Activated T-helper 2 cell treated with anti-CD3 and anti-CD28 coated beads, Interferon-gamma antibody, Interleukin-2, Interleukin-4, amounts not matched to agents 10 μg/mL and 5 μg/mL and 100 μg/mL, durations not matched to agents 14 hours and 24 hours and 36 hours (primary cell): ENCODE measurements at places on chromosomes 2 and 18. TPM values are rescaled to one million over a fixed set of nuclear protein-coding genes. Genes with fewer than 3 reads are reported as not detected.

DNA sequence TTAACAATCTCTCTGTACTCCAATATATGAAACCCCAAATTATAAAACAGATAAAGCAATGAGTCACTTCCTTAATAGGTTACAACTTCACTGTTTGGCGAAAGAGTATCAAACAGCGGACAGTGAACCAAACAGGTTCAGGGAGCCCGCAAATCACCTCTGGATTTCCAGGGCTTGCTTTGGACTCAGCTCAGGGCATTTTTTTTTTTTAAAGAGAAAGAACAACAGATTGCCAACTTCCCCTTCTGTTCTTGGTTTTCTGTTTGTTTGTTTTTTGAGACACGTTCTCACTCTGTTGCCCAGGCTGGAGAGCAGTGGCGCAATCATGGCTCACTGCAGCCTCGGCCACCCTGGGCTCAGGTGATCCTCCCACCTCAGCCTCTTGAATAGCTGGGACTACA is 52.7 kb downstream of the ABCB11 start:
- no peak for DNase-seq

DNA sequence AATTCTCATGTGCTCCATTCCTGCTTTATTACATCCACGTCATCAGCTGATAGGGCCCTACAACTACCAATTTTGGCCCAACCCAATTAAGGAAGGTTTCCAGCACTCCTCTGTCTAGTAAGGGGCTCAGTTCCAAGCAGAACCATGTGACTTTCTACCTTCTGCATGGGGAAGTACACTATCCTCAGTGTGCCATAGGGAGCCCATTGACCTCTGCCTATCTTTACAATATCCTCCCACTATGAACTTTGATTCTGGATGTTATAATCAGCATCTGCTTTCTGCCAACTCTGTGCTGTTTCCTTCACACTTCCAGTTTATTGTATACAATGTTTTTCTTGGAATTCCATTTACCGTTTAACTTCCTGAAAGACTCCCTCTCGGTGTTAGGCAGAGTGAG is 53.9 kb upstream of the GCFC2 start:
- no peak for DNase-seq

- DNase-seq, result no peak
Observed at GRCh38 chr2:31297751-31298150, 63.8 kb downstream of the EHD3 start.

Gene POTEC
- not detected in 2 replicates for total RNA-seq

GRCh38 chr2:28871620-28872019 is 1.5 kb upstream of the TRMT61B start:
- DNase-seq, result no peak

Gene TMEM169
- total RNA-seq, result 1.3 and 1.6 TPM in 2 replicates

Gene PLEK
- total RNA-seq, result 0.18 and 0.48 TPM in 2 replicates

DNA sequence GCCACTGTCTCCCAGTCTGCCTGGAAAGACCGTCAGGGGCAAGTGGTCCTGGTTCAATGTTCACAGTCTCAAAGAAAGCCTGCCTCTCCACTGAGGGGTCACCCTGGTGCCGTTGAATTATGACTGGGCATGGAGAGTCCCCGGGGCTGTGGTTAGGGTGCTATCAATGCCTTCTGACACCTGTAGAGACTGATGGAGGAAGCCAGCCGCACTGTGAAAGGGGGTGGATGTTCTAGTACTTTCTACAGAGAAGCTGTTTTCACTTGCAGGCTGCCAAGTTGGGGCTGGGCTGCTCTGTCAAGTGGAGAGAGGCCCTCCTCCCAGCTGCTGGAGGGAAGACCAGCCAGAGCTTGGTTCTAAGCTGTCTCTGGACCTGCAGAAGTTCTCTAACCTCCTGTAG is 80.5 kb downstream of the BCL2L11 start:
- DNase-seq, result no peak

DNA sequence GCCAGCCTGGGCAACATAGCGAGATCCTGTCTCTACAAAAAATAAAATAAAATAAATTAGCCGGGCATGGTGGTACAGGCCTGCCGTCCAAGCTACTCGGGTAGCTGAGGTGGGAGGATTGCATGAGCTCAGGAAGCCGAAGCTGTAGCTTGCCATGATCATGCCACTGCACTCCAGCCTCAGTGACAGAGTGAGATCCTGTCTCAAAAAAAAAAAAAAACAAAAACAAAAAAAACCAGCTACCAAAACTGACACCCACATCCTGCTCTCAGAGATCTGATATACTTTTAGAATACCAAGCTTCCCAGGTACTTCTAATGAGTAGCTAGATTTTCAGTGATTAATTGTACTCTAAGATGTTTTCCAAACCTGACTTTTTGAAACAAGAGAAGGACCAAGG is 74.0 kb downstream of the TTC27 start:
- no peak for DNase-seq

Gene HRH4
- total RNA-seq, result 0.16 and 0.21 TPM in 2 replicates

Gene FER1L5
- not detected in 2 replicates for total RNA-seq

DNA sequence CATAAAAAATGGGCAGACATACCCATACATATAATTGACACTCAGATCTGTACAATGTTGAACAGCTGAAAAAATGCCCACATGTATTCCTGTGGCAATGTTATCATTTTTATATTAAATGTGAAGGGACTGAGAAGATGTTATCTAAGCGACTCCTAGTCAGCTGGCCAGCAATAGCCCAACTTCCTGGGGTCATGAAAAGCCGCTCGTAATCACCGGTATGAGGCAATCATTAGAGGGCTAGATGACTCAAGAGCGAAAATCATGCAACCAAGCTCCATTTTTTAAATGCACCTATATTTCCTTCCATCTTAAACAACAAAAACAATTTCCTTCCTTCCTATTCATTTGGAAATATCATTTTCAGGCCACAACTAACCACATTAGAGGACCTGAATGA is 274.6 kb upstream of the CCDC68 start:
- no peak for DNase-seq

DNA sequence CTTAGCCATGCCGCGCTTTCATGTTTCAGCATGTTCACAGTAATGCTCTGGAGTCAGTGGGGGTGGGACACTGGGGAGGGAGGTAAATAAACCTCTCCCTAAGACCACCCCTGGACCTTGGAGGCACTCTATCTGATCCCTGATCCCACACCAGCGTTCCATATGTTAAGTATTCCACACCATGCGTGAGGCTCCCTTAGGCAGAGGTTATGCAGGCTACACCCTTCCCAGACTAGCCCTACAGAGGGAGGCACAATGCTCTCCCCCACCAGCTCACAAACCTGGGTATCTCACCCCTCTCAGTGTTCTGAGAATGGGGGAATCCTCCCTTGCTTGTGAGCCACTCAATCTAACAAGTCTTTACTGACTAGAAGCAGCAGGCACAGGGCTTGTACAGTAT is 1610.4 kb upstream of the ZEB2 start:
- DNase-seq, result no peak

Gene SERPINB4
- total RNA-seq, result not detected in 2 replicates

DNA sequence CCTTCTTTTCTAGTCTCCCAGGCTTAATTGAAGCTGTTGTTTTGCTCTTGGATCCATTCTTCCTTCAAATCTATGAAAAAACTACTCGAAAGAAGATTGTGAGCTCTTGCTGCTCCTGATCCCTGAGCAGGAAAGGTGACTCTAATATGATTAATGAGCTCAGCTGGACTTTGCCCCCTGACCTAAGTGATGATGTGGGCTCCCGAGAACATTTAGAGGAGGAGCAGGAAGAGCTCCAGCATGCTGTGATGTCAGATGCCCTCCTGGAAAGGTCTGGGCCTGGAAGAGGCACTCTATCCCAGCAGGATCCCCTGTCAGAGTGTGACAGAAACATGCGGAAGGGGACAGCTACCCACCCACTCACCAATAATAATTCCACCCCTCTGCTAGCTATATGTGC is 117.9 kb upstream of the PELI1 start:
- no peak for DNase-seq

DNA sequence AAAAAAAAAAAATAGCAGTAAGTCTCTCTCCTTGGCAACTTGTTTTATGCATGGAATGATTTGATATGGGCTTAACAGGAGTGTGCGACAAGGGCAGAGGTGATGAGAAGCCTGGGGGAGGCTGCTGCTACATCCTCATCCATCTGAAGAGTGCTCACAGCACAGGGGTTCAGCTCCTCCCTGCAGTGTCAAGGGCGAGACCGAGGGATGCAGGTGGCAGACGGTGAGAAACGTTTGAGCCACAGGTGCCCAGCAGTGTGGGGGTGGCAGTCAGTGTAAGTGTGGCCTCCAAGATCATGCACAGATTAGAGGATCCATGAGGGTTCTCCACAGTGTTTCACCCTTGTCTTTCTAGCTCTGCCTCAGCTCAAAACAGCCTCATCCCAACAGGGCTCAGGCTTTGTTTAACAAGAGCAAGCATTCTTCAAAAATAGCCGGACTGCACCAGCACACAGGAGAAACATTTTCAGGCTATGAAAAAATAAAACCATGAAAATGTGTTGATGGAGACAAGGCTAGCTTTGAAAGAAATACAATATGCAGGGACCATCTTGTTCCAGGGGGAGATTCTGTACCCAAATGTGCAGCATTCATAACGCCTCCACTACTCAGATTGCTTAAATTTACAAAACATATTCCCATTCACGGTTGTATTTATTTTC is 324.5 kb upstream of the MYT1L start:
- DNase-seq, result no peak

GRCh38 chr2:162018530-162018929 is 55.5 kb downstream of the DPP4 start:
- no peak for DNase-seq

- no peak for DNase-seq
Observed at GRCh38 chr2:127525691-127526131, 578 bp downstream of the IWS1 start.

Gene SLC9A2
- not detected in 2 replicates for total RNA-seq

DNA sequence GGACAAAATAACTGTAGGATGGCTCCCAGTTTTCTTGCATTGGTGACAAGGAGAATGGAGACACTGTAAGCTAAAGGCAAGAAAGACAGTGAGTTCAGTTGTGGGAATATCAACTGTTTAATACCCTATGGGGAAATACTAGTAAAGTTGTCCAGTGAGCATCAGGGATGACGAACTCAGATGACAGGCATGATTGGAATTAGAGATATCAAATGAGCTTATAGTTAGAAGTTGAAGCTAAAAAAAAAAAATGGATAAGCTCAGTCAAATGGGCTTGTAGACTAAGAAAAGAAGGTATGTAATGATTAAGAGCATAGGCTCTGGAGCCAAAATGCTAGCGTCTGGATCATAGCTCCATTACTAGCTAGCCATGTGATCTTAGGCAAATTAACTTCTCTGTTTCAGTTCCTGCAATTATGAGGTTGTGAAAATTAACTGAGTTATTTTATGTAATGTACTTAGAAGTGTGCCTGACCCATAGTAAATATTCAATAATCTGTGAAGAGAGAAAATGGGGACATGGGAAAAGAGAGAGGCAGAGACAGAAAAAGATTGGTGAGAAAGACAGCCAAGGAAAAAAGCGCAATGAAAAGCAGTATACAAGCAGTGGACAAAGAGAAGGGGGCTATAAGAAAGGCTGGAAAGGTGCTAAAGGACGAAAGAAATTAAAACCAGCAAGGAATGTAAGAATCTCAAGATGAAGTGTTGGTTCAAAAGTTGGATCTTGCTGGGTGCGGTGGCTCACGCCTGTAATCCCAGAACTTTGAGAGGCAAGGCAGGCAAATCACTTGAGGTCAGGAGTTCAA is 95.7 kb upstream of the SLC39A10 start:
- DNase-seq, result no peak

GRCh38 chr2:140064243-140064642 is 1284.1 kb upstream of the NXPH2 start:
- no peak for DNase-seq

- no peak for DNase-seq
Observed at GRCh38 chr2:627926-628560, 49.2 kb downstream of the TMEM18 start.

DNA sequence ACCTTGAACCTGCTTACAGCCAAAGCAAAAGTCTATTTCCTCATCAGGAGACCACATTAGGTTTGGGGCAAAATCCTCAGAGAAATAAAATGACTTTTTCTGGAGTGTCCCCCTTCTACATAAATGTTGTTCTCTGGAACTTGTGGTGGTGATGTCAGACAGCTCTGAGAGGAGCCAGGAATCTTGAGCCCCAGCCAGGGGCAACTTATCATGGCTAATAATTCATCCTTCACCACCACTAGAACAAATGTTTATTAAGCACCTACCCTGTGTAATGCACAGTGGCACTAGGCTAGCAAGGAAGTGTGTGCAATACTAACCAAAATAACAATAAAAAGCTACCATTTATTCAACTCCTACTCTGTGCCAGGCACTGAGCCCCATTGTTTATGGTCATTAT is 9.0 kb upstream of the BMP10 start:
- DNase-seq, result no peak

- no peak for DNase-seq
Observed at GRCh38 chr18:910247-910646, 5.6 kb downstream of the ADCYAP1 start.

DNA sequence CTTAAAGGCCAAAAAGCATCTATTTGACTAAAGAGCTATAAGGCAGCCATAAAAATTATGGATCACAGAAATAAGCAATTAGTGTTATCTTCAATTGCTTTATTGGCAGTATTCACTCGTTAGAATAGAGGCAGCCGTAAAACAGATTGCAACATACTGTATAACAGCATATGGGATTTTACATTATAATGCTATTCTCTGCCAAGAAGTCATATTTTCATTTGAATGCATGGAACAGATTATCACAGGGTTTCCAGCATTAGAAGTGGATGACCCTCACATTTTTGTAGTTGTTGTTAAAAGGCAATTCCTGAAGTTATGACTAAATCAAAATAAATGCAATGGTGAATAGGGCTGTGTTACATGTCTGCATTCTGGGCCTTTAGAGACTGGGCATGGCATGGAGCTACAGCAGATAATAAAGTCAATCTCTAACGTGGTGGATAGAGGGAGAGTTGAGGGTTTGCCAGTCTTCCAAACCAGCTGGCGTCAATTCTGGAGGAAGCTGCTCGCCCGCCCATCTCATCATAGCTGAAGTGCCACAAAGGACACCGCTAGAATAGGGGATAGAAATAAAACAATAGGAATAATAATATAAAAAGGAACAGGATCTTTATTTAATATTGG is 155.4 kb upstream of the VRK2 start:
- DNase-seq, result no peak

- DNase-seq, result no peak
Observed at GRCh38 chr2:74849228-74849892, 15.4 kb downstream of the HK2 start.

Gene CNTNAP5
- not detected in 2 replicates for total RNA-seq

GRCh38 chr2:148989882-148990493 is 48.5 kb upstream of the LYPD6B start:
- peak; percentile 26 for DNase-seq

Gene NETO1
- total RNA-seq, result 0.18 TPM in 1 of 2 replicates, not detected in the other

GRCh38 chr2:85257359-85257969 is 70.3 kb downstream of the TGOLN2 start:
- DNase-seq, result no peak

Gene FNDC4
- total RNA-seq, result 0.18 and 0.30 TPM in 2 replicates
